ENCODE measurements at places on chromosomes 3 and 15.

DNA sequence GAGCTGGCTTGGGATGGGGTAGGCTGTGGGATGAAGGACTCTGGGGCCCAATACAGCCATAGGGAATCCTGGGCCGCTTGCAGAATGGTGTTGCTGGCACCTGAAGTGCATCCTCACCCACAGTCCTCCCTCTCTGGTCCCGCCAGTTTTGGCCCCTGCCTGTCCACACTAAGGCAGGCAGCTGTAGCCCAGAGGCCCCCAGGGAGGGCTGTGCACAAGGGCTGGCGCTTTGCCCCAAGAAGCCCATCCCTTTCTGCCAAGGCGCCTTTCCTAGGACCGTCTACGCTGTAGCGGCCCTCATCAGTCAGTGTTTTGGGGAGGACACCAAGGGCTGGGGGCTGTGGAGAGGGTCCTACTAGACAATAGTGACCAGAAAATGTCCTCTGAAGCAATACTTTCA lies 116.2 kb upstream of the ABHD17C start:
- DNase-seq = no peak

DNA sequence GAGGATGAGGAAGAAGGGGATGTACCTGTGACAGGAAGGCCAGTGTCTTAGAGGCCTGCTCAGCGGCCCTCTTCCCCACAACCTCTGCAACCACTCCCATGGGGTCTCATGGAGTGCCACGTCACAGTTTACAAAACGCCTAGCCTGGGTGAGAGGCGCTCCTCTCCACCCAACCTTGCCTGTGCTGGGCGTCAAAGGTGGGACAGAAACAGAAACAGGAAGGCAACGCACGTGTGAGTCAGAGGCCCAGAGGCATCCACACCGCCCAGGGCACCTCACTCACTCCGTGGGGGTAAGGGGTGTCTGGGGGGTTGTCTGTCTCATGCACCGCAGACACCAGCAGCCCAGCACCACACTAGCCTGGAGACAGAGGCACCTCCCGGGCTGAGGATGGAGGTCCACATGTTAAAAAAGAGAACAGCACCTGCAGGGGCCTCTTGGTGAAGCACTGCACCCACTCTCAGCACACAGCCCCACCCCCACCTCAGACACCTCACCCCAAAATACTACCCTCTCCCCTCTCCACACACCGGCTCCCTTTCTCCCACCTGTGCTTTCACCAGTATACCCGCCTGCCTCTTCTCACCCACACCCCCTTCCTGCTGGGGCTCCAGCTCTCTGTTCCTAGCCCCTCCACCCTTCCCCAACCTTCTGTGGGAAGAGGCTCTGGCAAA lies 4.7 kb upstream of the CALML4 start:
- peak; percentile 22 for DNase-seq

DNA sequence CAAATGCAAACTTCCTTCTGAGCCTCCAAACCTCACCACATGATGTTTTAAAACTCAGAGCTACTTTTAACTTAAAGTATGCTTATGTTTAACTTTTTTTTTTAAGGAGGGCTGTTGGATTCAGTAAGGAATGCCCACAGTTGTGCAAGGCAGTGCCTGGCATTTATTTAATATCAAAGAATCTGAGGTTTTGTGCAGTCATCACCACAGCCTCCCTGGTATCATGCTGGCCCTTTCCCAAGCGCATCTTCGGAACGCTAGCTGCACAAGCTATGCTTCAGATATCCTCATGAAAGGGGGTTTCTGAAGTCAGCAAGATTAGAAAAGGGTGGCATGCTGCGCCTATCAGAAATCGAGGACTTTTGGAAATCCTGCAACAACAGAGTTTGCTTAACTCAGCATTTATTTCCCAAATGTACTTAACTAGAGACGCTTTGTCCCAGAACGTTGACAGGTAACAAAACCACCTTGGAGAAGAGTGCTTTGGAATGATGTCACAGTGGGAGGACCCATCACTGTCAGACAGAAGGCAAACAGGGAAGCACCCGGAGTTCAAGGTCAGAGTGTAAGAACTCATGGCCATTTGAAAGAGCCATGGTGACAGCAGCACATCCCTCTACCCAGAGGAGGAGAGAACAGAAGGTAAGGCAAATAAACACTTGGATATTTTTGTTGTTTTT lies 120.2 kb upstream of the IGF1R start:
- no peak for DNase-seq

DNA sequence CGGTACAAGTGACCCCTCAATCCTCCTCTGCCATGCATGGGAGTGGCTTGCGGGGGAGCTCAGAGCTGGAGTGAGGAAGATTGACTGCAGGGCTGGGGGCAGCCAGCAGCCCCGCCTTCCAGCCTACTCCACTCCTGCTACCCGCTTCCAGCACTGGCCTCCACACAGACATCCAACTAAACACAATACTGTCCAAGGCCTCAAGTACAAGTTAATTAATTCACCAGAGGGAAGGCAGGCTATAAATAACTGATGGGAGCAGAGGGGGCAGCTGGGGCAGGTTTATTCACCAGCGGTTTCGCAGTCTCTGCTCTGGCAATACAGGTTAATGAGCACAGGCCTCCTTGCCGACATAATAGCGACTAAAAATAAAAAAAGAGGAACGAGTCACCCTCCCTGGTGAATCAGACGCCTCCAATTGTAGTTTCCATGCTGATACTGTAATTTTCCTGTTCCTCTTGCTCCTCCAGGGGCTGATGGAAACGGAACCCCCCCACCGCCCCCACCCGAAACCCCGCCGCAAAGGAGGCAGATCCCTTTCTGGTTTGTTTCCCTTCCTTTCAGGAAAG lies 166.4 kb upstream of the TLE3 start:
- no peak for DNase-seq

GRCh38 chr3:133966954-133967353 lies 62.8 kb downstream of the SLCO2A1 start:
- DNase-seq = no peak

GRCh38 chr3:127480196-127480954 lies 110.2 kb downstream of the TPRA1 start:
- no peak for DNase-seq

DNA sequence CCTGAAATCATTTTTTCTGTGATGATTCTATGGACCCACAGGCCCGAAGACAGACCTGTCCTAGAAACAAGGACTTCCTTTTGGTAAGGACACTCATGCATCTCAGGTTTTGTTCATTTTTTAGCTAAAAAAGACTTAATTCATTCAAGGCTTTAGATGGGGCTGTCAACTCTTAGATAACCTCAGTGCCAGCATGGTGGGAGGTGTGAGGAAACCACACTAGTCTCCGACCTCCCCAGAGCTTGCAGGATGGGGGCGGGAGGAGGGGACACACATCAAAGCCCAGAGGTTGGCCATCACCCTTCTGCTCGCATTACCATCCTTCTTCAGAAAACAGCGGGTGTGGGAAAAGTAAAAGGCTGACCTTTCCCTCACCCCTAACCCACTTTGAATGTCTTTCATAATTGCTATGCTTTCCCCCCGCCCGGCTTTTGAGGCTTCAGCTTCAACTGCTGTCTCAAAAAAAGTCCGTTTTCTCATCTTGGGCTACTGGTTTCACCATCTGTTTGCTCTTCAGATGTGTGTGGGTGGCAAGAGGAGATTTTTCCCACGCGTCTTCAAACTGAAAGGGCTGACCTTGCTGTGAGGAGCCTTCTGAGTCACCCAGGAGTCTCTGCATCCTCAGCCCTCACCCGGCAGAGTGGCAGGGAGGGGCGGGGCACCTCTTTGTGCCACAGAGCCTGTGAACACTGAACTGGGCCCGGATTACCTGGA lies 27.6 kb upstream of the CXCR6 start:
- peak; percentile 59 for DNase-seq

DNA sequence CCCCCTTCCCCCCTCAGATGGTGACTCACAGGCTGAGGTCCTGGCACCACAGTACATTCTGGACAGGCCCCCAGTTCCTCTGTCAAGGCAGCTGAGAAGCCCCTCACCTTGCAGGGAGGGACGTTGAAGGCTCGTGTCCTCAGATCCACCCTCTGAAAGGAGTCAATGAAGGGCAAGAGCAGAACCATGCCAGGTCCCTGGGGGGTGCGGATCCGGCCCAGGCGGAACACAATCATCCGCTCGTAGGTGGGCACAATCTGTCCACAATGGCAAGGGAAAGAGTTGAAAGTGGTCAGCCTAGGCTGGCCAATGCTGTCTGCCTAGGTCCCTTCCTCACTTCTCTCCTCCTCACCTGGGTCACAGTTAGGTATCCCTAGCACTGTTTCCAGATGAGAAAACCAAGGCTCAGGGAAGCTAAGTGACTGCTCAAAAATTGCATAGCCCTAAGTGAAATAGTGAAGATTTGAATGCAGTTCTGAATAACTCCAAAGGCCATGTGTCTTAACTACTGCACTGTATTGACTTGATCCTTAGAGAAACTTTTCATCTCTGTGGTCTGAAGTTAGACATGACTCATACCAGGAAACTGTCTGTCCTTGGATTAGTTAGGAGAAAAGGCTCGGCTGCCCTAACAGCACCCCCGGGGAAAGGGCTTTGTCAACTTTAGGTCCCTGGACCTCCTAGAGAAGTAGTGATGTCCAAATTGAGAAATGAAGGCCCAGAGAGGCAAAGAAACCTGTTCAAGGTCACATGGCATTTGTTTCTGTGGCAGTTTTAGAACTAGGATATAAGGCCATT lies 2.9 kb downstream of the STOML1 start:
- DNase-seq = no peak

- DNase-seq = peak; percentile 60
These were observed 22.4 kb downstream of the CHD2 start for GRCh38 chr15:92922418-92923002.

GRCh38 chr15:57224664-57225063 lies 151.6 kb upstream of the CGNL1 start:
- no peak for DNase-seq

- DNase-seq = no peak
These were observed 9.6 kb upstream of the NUP210 start for GRCh38 chr3:13429631-13430291.

DNA sequence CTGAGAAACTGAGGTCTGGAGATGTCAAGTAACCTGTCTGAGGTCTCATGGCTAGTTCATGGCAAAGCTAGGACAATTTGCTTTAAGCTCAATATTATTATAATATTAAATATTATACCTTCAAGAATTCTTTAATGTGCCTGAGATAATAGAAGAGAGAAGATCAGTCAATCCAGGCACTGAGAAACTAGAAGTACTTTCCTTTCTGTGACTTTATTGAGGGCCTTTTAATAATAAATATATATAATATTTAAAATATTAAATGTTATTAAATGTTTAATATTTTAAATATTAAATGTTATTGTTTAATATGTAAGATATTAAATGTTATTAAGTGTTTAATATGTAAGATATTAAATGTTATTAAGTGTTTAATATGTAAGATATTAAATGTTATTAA lies 144.3 kb upstream of the DNAJC19 start:
- DNase-seq = no peak

GRCh38 chr3:6531153-6531552 lies 329.8 kb upstream of the GRM7 start:
- no peak for DNase-seq

DNA sequence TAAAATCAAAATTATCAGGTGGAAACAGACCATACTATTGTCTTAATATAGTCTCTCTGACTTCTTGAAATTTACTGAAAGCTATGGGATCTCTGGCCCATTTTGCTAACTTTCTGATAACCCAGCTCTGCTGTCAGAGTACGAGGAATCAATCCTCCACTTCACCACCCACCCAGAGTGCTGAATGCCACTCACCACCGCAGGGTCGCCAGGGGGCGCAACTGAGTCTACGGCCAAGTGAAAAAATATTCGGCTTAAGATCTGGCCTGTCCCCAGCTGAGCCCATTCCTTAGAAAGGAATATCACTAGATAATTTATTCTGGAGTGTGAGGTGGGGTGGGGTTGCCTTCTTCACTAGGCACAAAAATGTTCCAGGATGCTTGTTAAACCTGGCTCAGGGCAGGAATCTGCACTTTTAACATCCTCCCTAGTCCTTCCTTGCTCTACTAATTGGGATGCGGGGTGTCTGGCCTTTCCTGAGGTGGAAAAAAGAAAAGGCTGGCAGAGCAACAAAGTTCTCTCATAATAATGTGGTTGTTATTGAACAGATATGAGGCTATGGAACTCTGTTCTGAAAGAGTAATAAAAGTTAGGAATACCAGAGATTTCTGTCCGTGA lies 520.6 kb downstream of the MFSD1 start:
- DNase-seq = no peak

- DNase-seq = no peak
These were observed 172.2 kb downstream of the LPP start for GRCh38 chr3:188326111-188326510.

DNA sequence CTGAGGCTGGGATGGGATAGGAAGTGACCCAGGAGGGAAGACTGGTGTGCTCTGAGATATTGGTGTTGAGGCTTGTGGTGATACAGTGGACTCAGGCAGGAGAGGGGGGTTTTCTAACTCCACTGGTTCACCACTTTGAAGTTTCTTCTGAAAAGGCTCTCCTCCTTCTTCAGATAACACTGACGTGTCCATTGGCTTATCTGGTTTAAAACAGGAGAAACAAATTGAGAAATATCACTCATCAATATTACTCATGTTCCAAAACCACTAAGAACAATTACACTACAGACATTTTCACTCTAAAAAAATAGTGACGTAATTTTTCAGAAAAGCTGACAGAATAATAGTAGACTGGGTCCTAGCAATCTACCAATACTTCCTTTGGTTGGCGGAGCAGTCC lies 23.1 kb downstream of the TP53BP1 start:
- no peak for DNase-seq

DNA sequence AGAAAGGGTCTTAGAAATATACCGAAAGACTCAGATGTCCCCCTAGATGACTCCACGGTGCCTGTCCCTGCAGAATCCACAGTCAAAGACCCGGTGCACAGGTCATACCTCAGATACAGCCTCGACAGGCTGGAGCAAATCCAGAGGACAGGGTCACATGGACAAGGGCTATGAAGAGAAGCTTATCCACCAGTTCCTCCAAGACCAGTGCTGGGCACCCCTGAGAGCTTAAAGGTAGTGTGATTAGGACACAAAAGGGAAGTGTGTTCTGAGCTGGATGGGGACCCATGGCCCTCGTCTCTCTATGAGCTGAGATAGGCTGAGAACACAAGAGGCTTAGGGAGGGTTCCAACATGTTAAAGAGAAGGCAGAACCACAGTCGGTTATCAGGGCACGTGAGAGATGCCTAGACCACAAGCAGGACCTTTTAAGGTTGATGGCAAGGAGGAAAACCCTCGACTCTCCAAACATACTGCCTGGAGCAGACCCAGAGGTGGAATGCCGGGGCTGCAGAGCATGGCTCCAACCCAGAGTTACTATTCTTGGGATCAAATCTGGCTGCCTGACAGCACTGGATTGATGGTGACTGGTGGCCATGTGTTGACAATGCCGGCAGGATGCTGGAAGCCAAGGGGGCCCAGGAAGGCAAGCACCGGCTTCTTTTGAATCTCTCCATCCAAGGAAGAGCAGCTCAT lies 46.9 kb downstream of the ADCY5 start:
- no peak for DNase-seq

DNA sequence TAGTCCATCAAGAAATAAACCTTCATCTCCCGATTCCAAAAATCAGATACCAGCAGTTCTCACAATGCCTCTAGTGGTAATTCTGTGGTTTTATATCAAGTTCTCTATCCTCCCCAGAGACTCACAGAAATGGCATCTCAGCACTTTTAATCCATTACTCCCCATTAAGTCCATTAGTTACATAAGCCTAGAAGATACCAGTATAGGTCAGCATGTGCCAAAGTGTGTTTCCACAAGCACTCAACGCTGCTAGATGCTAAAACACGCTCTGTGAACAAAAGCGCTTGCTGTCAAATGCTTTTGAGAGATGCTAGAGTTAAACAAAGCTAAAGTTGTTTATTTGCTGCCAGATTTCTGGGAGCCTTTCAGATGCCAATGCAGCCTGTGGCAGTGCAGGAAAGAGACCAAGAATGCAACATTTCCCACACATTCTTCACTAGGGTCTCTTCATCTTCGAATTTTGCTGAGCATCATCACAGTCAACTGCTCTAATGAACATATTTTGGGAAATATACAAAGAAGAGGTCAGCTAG lies 918.8 kb upstream of the CFAP20DC start:
- DNase-seq = no peak
